Stimulated activated CD4-positive, alpha-beta T cell treated with anti-CD3 and anti-CD28 coated beads, Interleukin-15, amount 100 ng/mL, for 1 hour (primary cell): ENCODE measurements at places on chromosomes 3 and 15.

- no peak for DNase-seq
Measured at GRCh38 chr3:187673012-187673411, 2.8 kb upstream of the SST start.

DNA sequence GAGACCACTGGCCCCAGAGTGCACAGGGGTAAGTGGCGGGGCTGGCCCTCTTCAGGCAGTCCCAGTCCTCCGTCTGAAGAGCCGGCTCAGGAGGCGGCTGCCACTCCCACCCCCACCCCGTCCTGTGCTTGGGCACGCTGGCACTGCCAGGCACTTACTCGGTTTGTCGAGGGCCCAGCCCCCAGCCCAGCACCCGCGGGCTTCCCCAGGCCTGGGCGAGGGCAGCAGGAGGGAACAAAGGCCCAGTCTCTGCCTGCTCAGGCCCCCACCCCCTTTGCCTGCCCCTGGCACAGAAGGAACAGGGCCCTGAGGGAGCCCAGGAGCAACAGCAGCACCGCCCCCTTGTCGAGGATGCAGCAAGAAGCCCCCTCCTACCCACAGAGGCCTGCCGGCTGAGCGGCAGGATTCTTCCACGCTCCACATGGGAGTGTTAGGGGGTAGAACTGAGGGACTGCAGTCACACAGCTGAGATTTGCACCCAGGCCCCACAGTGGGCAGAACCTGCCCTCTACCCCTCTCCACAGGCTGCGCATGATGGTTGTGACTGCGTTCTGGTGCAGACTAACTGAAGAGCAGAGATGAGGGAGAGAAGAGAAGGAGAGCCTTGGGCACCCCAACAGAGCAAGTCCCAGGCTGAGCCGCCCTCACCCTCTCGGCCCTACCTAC, 8.9 kb downstream of the DUSP7 start:
- DNase-seq: no peak

- no peak for DNase-seq
Measured at GRCh38 chr15:62972814-62973213, 69.7 kb upstream of the TPM1 start.

- DNase-seq: no peak
Measured at GRCh38 chr3:174498638-174499037, 360.5 kb upstream of the NAALADL2 start.

GRCh38 chr3:190385731-190386688, 2.0 kb upstream of the CLDN16 start:
- DNase-seq: no peak

- DNase-seq: no peak
Measured at GRCh38 chr3:160049038-160049437, 60.4 kb downstream of the IL12A start.

DNA sequence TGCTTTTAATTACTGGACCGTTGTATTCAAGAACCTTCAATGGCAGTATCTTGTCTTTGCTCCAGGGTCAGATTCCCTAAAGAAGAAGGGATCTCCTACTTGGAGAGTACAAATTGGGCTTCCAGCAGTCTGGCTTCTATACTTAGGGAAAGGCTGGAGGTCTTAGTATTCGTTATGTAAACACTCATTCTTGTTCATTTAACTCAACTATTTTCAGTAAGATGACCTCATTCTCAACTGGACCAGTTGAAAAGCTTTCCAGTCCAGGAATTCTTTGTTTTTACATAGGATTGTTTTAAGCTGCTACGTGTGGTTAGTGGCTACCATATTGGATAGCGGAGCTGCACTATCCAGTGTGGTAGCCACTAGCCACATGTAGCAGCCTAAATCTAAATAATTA, 4.6 kb downstream of the SENP5 start:
- no peak for DNase-seq

GRCh38 chr3:193848547-193848946, 255.5 kb downstream of the OPA1 start:
- DNase-seq: no peak

- no peak for DNase-seq
Measured at GRCh38 chr3:105866656-105867653, 1.9 kb downstream of the CBLB start.

GRCh38 chr3:67804578-67804977, 150.2 kb upstream of the SUCLG2 start:
- no peak for DNase-seq

GRCh38 chr15:79007066-79007465, 62.2 kb upstream of the CTSH start:
- no peak for DNase-seq

GRCh38 chr15:96733721-96734120, 403.2 kb downstream of the NR2F2 start:
- no peak for DNase-seq

DNA sequence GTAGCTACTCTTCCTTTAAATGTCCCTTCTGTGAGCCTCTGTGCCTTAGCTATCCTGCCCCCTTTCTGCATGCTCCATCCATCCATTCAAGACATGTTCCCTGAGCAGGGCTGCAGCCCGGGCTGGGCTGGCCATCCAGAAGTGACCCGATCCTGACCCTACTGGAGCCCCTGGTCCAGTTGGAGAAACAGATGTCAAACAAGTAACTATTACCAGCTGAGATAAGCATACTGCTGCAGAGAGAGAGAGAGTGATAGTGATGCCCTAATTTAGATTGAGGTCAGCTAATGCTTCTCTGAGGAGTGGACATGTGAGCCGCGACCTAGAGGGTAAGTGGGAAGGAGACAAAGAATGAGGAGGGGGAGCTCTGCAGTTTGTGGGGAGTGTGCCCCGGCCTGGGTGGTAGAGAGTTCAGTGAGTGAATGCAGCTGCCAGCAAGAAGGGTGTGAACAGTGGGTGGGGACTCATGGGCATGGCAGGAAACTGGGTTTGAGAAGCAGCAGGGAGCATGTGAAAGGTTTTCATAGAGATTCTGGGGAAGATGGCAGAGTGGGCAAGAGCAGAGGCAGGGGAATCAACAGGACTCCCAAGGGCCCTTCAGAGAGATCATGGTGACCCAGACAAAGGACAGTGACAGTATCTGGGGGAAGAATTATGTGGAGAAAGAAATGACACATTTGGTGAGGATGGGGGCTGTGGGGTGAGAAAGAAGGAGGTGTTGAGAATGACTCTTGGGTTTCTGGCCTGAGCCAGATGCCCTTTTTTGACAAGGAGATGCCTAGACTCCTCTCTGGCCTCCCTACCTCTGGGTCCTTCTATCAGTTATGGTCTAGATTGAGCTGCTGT, 44.9 kb downstream of the CHCHD6 start:
- no peak for DNase-seq

GRCh38 chr3:177476495-177476894, 279.2 kb upstream of the TBL1XR1 start:
- no peak for DNase-seq

DNA sequence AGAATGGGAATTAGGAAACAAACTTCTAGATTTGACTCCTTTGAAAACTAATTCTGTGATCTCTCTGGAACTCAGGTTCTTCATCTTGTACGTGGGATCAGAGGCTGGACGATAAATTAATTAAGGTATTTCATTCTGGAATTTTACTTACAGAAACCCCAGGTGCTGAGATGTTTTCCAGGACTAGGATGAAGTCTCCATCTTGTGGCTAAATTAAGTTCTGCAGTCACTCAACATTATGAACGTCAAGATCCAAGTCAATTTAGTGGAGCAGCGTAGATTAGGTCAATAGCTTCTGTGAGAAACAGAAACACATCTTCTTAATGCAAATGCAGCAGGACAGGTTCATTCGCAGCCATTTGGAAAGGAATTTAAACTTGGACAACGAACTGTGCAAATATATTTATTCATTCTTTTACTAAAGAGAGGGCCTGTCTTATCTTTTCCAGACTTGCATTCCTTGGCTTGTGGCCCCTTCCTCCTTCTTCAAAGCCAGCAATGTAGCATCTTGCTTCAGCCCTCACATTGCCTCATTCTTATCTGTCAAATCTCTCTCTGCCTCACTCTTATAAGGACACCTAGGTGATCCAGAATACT, 26.7 kb upstream of the TMC3 start:
- no peak for DNase-seq

GRCh38 chr3:156300929-156301840, 180.8 kb downstream of the KCNAB1 start:
- no peak for DNase-seq

DNA sequence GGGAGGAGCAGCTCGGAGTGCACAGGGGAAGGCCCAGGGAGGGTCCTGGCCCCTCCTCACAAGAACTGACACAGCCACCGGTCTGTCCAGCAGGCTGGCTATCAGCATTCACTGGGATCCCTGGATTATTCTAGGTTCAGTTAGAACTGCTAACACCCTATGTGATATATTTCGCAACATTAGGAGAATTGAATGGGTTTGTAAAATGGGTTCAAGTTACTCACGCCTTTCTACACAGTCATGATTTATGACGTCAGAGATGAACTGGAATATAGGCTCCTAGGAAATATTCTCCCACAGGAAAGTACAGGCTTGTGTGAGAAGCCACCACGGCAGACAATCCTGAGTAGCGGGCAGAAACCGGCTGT, 969 bp upstream of the BSN start:
- DNase-seq: no peak
